Stimulated activated naive B cell treated with anti-CD40 and anti-IgM and Interleukin-4, amounts not matched to agents 10 μg/mL and 1 μg/mL and 100 μg/mL, for 72 hours (primary cell): ENCODE measurements at places on chromosomes 7 and 10.

DNA sequence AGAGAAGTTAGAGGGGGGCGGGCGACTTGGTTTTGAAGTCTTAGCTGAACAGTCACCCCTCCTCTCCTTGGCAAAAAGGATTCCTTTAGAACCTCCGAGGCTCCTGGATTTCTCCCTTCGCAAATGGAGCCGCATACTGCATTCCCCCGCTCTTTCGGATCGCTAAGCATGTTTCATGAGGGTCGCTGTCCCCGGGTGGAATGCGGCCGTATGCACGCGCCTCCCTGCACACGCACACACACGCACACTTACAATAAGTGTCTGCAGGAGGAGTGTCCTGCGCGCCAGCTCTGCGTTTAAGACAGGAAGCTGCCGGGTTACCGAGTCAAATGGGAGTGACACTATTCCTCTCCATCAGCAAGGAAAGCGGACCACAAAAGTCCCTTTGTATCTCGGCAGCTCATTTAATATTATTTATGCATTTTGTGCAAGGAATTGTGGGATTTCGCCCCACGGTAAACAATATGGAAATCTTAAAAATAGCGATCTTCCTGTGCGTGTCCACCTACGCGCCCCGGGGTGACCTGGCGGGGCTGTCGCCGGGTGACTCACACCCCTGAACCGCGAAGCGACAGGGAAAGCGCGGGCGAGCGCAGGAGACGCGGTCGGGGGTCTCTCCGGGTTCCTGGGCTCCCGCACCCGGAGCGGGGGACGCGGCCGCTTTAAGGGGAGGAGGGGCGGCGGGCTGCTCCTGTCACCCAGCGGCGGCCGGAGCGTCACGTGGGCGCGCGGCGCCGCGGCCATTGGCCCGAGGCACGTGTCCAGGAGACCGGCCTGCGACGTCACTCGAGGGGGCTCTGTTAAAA lies 988 bp upstream of the EN2 start:
- peaks cover 76% of the 10 kb centered on the region for H3K27me3 ChIP-seq
- H3K36me3 ChIP-seq, result no peaks in the 10 kb centered on the region
- peak overlapping the region; percentile 78 for H3K4me3 ChIP-seq
- peaks cover 52% of the 10 kb centered on the region for H3K4me1 ChIP-seq
- DNase-seq, result no peak

DNA sequence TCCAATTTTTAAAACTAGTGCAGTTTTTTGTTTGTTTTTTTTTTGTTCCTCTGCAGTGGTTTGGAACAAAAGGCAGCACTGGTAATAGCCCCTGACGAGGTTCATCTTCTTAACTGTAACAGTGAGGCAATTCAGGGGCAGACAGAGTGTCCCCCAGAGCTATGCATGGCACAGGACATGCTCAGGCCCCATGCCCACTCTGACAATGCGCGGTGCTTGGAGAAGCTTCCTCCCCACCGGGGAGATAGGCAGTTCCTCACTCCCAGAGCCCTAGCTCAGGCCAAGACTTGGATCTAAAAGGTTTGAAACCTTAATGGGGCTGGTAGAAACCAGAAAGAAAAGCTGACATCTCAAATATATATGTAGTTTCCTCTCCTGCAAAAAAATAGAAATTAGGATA lies 17.9 kb upstream of the MPP7 start:
- no peak for DNase-seq
- no peak overlapping the region for H3K4me3 ChIP-seq
- no peaks in the 10 kb centered on the region for H3K36me3 ChIP-seq
- no peaks in the 10 kb centered on the region for H3K4me1 ChIP-seq
- H3K27ac ChIP-seq, result no peak overlapping the region

DNA sequence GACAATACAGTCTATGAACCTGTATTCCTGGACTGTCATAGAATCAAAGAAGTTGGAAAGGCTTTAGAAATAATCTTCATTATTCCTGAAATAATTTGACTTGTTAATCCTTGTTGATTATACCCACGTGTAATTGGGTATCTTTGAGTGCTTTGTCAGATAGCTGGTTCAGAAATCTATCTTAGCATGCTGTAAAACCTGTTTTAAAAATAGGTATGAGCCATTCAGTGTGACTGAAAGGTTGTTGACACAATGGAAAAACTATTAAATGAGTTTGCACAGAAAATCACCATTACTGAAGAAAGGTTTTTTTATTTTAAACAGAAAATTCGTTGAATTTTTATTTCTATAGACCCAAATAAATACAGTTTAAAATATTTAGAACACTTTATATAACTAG lies 38.7 kb downstream of the PHTF2 start:
- no peaks in the 10 kb centered on the region for H3K27me3 ChIP-seq
- peaks cover 19% of the 10 kb centered on the region for H3K36me3 ChIP-seq
- no peak for DNase-seq
- no peak overlapping the region for H3K4me3 ChIP-seq
- H3K27ac ChIP-seq, result no peak overlapping the region

- peaks cover 30% of the 10 kb centered on the region for H3K4me1 ChIP-seq
- H3K27me3 ChIP-seq, result no peaks in the 10 kb centered on the region
- peak overlapping the region; percentile 66 for H3K4me3 ChIP-seq
- peak; percentile 35 for DNase-seq
Measured at GRCh38 chr10:14926722-14927416, 27.0 kb downstream of the DCLRE1C start.

DNA sequence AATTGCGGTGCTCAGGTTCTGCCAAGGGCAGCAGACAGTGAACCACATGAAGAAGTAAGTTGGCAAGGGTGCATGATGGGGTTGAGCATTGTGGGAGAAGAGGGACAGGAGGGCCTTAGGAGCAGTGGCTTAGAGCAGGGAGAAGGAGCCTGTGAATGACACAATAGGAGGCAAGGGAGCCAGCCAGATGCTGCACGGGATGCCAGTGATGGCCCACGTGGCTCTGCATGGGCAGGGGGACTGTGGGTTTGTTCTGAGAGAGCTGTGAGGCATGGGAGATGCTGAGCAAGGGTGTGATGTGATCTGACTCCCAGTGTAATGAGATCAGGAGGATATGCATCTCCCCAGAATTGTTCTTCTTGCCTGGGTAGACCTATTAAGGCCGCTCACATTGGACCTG lies 60.9 kb downstream of the C10orf90 start:
- no peak overlapping the region for H3K27ac ChIP-seq
- no peaks in the 10 kb centered on the region for H3K36me3 ChIP-seq
- no peak for DNase-seq
- no peak overlapping the region for H3K4me3 ChIP-seq

DNA sequence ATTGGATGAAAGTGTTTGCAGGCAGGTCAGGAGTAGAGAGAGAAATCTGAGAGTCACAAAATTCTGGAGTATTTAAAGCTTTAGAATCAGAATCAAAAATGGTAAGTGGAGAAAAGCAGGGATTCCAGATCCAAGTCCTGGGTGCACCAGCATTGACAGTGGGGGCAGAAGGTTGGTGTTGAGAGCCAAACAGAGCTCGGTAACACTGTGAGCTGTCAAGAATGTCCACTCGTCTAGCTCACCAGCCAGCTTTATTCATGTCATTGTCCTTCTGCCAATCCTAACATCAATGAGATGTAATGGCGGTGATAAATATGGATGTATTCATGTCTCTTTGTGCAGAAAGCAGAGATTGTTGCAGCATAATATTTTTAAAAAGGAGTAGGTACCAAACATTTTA lies 128.8 kb downstream of the KLF6 start:
- no peaks in the 10 kb centered on the region for H3K27me3 ChIP-seq
- DNase-seq, result no peak
- H3K36me3 ChIP-seq, result peaks cover 1% of the 10 kb centered on the region
- H3K27ac ChIP-seq, result peak overlapping the region; percentile 60
- no peak overlapping the region for H3K4me3 ChIP-seq

DNA sequence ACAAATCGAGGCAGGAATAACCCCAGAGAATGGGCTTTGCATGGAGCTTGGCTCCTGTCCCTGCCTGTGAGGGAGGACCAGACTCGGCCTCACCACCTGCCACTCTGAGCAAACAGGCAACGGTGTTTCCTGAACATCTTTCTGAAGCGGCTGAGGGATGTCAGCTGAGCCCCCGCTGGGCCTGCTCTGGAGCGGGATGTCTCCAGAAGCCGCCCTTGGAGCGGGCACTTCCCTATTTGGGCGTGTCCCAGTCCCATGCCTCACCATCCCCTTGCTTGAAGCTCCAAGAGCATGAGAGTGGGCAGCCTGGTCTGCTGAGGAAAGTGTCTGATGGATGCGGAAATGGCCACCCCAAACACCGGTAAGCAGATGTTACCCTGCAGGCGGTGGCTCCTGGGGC lies 10.2 kb downstream of the ALKBH4 start:
- no peak for DNase-seq
- no peak overlapping the region for H3K4me3 ChIP-seq
- peaks cover 31% of the 10 kb centered on the region for H3K36me3 ChIP-seq
- no peak overlapping the region for H3K27ac ChIP-seq
- H3K27me3 ChIP-seq, result no peaks in the 10 kb centered on the region
- H3K4me1 ChIP-seq, result peaks cover 8% of the 10 kb centered on the region

DNA sequence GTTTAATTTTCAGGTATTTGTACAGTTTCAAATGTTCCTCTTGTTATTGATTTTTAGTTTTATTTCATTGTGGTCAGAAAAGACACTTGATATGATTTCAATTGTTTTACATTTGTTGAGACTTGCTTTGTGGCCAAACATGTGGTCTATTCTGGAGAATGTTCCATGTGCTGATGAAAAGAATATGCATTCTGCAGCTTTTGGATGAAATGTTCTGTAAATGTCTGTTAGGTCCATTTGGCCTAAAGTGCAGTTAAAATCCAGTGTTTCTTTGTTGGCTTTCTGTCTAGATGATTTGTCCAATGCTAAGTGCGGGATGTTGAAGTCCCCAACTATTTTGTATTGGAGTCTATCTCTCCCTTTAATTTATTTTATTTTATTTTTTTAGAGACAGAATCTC lies 70.5 kb downstream of the ZNF503 start:
- peaks cover 10% of the 10 kb centered on the region for H3K4me1 ChIP-seq
- no peak overlapping the region for H3K4me3 ChIP-seq
- no peak for DNase-seq

DNA sequence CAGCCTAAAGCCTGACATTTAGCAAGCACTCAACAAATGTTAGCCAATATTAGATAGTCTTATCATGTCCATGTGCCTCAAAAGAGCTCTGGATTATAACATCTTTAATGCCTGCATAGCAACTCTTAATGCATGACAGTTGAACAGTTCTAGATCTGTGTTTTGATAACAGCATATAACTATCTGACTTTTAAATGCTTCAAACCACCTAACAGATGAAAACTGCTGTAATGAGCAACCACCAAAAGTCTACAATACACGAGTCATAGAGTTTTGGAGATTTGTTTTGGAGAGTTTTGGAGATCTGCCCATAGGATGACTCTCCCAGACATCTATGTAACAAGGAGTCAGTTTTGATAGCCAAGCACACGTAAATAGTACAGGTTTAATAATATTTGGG lies 227.3 kb downstream of the TWIST1 start:
- H3K4me3 ChIP-seq, result no peak overlapping the region
- H3K27me3 ChIP-seq, result no peaks in the 10 kb centered on the region
- no peak for DNase-seq
- no peak overlapping the region for H3K27ac ChIP-seq
- H3K36me3 ChIP-seq, result peaks cover 4% of the 10 kb centered on the region

GRCh38 chr10:34016576-34016975 lies 682.1 kb upstream of the NRP1 start:
- no peak overlapping the region for H3K4me3 ChIP-seq
- H3K27ac ChIP-seq, result no peak overlapping the region
- no peaks in the 10 kb centered on the region for H3K4me1 ChIP-seq

DNA sequence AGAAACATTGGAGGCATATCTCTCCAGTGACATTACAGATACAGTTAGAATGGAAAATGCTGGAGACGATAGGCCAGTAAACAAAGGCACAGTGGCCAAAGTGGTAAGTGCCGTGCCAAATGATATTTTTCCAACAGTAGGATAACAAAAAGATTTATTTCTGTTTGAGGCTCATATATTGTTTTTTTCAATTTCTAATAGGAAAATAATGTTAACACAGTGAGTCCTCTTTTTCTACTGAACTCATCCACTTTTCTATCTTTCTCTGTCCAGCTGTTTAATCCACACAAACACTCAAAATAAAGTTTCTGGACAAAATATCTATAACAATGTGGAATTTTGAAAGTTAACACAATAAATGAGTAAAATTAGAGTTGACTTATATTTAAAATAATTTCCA lies 201.3 kb downstream of the SEMA3E start:
- no peaks in the 10 kb centered on the region for H3K36me3 ChIP-seq
- no peaks in the 10 kb centered on the region for H3K4me1 ChIP-seq
- H3K27ac ChIP-seq, result no peak overlapping the region
- H3K27me3 ChIP-seq, result no peaks in the 10 kb centered on the region
- no peak for DNase-seq
- H3K4me3 ChIP-seq, result no peak overlapping the region

DNA sequence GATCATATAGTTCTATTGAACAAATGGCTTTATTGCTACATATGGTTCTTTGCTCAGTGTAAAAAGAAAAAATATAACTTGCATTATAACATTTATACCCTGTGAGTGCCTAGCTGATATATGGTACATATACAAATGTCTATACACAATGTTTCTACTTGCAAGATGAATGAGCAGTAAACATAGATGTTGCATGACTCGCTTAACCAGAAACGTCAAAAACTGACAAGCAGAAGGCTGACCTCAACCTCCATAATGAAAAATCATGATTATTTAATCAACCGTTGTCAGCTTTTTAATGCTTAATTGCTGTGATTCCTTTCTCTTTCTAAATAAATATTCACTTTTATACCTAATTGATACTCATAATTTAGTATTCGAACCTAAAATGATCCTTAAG lies 183.3 kb downstream of the PTN start:
- no peaks in the 10 kb centered on the region for H3K36me3 ChIP-seq
- H3K27me3 ChIP-seq, result no peaks in the 10 kb centered on the region
- H3K4me1 ChIP-seq, result no peaks in the 10 kb centered on the region
- H3K27ac ChIP-seq, result no peak overlapping the region

DNA sequence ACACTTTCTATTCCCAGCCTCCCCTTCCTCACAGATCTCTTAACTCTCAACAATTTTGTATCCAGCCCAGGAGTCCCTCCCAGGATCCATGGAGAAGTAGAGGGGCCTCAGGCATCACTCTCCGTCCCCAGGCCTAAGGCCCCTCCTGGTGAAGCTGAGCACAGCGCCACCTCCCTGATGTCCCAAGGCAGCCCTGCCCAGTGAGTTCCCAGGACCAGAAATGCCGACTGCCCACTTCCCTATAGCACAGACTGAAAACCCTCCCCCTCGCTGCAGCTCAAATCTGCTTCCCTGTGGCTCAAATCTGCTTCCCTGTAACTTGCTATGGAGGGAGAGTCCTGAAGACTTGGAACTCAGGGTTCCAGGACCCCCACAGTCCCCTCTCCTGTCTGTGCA lies 35.6 kb downstream of the YKT6 start:
- no peaks in the 10 kb centered on the region for H3K27me3 ChIP-seq
- H3K4me1 ChIP-seq, result peaks cover 6% of the 10 kb centered on the region
- no peak for DNase-seq
- H3K4me3 ChIP-seq, result no peak overlapping the region
- no peaks in the 10 kb centered on the region for H3K36me3 ChIP-seq
- H3K27ac ChIP-seq, result no peak overlapping the region

GRCh38 chr7:76065016-76065612 lies 17.2 kb downstream of the MDH2 start:
- H3K36me3 ChIP-seq, result peaks cover 57% of the 10 kb centered on the region
- DNase-seq, result no peak
- H3K27me3 ChIP-seq, result no peaks in the 10 kb centered on the region
- peaks cover 4% of the 10 kb centered on the region for H3K4me1 ChIP-seq
- no peak overlapping the region for H3K4me3 ChIP-seq

- H3K27me3 ChIP-seq, result peaks cover 8% of the 10 kb centered on the region
- peaks cover 15% of the 10 kb centered on the region for H3K4me1 ChIP-seq
- DNase-seq, result no peak
- H3K4me3 ChIP-seq, result no peak overlapping the region
- no peaks in the 10 kb centered on the region for H3K36me3 ChIP-seq
Measured at GRCh38 chr10:71804077-71804476, 30.8 kb upstream of the VSIR start.

- DNase-seq, result no peak
- H3K27me3 ChIP-seq, result peaks cover 14% of the 10 kb centered on the region
- no peaks in the 10 kb centered on the region for H3K36me3 ChIP-seq
- H3K27ac ChIP-seq, result no peak overlapping the region
- H3K4me3 ChIP-seq, result no peak overlapping the region
Measured at GRCh38 chr7:108026647-108027046, 23.7 kb upstream of the LAMB1 start.
